ENCODE measurements at places on chromosomes 12 and 14. TPM values are rescaled to one million over a fixed set of nuclear protein-coding genes. Genes with fewer than 3 reads are reported as not detected.

AKAP3 gene
- total RNA-seq, result 0.06 TPM

CCDC184 gene
- 0.12 TPM for total RNA-seq

DNA sequence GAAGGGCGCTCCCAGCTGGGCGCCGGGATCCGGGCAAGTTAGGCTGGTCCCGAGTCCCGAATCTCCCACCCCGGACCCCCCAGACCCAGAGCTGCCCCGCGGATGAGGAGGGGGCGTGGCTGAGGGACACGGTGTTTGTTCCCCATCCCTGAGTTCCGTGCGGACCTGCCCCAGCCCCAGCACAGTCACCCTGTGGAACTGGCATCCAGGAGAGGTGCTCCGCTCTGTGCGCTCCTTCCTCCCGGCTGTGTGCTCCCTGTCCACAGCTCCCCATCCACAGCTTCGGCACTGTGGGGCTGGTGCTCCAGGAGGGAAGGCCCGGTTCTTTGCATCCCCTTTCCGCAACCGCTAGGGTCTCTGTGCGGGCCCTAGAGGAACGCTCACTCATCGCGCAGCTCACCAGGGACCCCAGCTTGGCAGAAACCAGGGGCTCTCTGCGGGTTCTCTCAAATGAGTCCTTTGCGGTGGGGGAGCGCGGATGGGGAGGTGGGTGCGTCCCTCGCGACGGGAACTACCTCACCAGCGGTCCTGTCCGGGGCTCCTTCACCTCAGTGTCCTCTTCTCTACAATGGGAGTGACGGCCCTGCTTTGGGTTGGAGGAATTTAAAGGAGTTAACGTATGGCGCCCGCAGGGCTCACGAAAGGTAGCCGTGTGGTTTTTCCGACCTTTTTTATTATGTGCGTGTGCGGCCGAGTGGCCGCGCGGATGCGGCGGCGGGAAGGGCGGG is 845 bp downstream of the TMEM132C start:
- no peak for DNase-seq

DNA sequence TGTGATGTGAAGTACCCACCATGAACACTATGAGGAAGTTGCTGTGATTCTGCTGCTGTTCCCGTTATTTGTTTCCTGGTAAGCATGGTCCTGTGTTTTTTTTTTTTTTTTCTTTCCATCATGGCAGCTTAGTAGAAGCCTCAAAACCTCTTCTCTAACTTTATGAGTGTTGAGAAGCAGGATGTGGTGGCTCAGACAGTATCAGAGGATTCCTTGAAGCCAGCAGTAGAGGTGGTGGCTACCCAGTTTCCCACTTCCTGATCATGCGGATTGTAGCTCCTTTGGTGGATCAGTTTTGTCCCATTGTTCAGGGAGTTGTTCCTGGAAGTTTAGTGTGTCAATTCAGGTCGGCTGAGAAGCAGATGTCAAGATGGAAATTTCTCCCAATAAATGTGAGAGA is 175.8 kb downstream of the ATP23 start:
- no peak for DNase-seq

DNA sequence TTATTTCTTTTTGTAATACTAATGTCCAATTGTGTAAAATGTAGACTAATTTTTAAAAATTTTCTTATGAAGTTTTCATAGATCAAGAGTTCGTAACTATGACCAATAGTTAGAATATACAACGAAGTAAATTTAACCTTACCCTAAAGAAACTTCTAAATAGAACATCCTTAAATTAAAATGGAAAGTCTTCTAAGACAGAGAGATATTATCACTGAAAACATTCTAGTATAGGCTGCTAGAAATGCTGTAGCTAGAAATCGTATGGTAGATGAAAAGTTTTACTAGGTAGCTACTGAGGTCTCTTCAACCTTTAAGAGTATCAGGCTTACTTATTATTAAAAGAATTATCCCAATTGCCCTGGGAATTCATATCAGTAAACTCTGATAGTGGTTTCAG is 925 bp downstream of the CLEC2A start:
- DNase-seq, result no peak

GRCh38 chr12:53866727-53867126 is 71.9 kb upstream of the HOXC13 start:
- no peak for DNase-seq

DNA sequence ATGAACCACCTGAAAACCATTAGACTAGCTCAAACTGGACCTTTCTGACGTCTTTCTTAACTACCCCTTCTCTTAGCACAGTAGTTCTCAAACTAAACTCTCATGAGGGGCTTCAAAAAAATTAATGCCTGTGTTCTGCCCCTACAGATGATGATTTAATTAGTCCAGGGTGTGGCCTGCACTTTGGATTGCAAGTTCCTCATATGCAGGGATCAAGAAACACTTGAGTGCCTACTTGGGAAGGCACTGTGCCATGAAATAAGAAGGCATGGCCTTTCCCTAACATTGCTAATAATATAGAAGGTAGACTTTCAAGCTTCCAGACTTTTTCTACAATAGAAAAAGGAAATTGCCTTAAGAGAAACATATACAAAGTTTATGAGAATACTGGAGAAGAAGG is 22.8 kb upstream of the KLHDC2 start:
- DNase-seq, result no peak

DNA sequence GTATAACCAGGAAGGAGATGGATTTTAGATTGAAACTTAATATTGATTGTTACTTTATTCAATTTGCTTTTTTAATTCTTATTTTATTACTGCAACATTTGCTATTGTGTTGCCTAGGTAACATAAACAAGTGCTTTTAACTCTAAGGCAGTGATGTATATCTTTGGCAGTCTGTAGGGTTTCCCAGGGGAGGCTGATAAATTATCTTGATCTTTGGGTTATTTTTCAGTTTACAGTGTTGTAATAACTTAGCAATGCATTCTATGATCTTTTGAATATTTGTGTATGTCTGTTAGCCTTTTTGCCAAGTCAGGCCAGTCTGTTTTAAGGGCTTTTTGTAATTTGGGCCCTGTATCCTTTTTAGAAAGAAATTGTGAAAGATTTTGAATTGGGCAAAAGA is 7.8 kb upstream of the DTD2 start:
- DNase-seq, result no peak

- DNase-seq, result no peak
Observed at GRCh38 chr12:93176165-93176564, 201.6 kb upstream of the NUDT4 start.

DNA sequence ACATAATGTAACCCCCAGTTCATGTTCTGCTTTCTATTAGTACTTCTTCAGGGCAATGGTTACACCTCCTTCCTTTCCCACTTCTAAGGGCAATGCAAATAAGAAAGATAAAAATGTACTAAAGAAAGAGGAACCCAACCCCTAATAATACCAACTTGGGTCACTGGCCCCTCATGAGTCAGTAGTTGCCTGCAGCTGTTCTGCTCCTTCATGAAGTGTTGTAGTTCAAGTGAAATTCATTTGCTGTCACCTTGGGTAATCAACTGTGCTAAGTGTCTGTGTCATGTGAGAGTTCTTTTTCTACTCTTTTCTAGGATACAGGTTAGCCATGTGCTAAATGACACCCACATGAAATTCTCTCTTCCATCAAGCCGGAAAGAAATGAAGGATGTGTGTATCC is 91.8 kb downstream of the PLXNC1 start:
- no peak for DNase-seq

- DNase-seq, result no peak
Observed at GRCh38 chr12:113852264-113852663, 113.9 kb downstream of the RBM19 start.
